ENCODE measurements at places on chromosomes 1 and 21. TPM values are rescaled to one million over a fixed set of nuclear protein-coding genes. Genes with fewer than 3 reads are reported as not detected.

Gene BNIPL
- total RNA-seq, result 2.5 TPM

Gene CHI3L1
- total RNA-seq, result not detected

Gene CCDC18
- total RNA-seq, result 24.2 TPM

Gene H6PD
- total RNA-seq, result 30.2 TPM

GRCh38 chr1:119000371-119001180 lies 12.4 kb upstream of the TBX15 start:
- peak; percentile 21 for DNase-seq
- no peak overlapping the region for H3K4me3 ChIP-seq
- no peak overlapping the region for H3K27ac ChIP-seq
- no peaks in the 10 kb centered on the region for H3K36me3 ChIP-seq
- H3K27me3 ChIP-seq, result peaks cover 82% of the 10 kb centered on the region
- H3K4me1 ChIP-seq, result peaks cover 4% of the 10 kb centered on the region

GRCh38 chr1:228212415-228212965 lies 4.6 kb downstream of the OBSCN start:
- H3K4me3 ChIP-seq, result no peak overlapping the region
- no peak for DNase-seq
- no peak overlapping the region for H3K27ac ChIP-seq
- no peaks in the 10 kb centered on the region for H3K4me1 ChIP-seq
- no peaks in the 10 kb centered on the region for H3K27me3 ChIP-seq

DNA sequence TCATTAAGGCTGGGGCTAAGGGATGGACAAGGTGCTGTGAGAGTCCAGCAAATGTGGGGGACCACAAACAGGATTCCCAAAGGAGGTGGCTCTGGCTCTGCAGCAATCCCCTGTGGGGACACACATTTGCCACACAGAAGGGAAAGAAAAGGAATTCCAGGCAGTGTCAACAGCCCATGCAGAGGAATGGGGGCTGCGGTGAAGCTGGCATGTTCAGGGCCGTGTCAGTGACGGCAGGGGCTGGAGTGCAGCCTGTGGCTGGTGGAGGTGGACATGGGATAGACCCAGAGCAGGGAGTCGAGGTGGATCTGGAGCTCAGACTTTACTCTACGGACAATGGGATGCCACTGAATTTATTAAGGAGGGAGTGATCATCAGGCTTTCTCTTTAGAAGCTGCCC lies 183.2 kb downstream of the TRABD2B start:
- no peaks in the 10 kb centered on the region for H3K36me3 ChIP-seq
- H3K4me1 ChIP-seq, result no peaks in the 10 kb centered on the region
- no peak overlapping the region for H3K27ac ChIP-seq
- no peak overlapping the region for H3K4me3 ChIP-seq

- peak overlapping the region; percentile 69 for H3K4me3 ChIP-seq
- peaks cover 39% of the 10 kb centered on the region for H3K4me1 ChIP-seq
- H3K36me3 ChIP-seq, result no peaks in the 10 kb centered on the region
- no peak for DNase-seq
- H3K27ac ChIP-seq, result peak overlapping the region; percentile 58
Observed at GRCh38 chr1:51236531-51237350, 668 bp downstream of the RNF11 start.

DNA sequence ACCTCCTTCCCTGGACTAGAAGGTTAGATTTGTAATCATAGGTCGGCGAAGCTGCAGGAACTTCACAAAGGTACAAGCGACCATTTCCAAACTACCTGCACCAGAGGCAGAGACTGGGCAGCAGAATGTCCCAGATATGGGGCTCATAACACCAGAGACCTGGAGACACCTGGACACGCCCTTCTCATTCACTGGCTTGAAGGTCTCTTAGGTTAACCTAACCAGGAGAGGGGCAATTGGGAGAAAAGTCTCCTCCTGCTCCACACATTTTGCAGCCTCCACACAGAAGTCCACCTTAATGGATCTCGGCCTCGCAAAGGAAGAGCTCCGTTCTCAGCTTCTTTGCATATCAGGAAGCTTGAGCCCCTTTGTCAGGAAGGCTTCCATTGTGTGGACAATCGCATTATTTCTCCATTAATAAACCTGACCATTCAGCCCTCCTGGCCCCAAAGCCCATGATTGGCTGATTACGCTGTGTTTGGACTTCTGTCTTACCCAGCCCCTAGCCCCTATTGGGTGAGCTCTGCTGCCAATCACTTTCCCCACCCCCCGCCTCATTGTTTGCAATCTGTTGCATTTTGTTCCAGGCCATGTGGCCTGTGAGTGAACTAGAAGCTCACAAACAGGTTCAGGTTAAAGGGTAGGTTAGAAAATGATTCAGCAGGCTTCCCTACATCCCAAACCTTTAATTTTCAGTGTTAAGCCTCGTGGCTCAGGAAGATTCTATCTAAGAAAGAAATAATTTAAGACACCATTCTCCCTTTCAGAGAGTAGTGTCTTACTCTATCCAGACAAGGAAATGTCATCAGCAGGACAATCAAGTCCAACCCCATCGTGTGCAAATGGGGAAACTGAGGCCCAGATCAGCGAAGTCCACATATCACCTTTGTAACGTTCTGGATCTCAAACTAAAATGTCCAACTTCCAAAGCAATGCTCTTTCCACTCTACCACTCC lies 2.8 kb downstream of the MYCL start:
- H3K4me1 ChIP-seq, result peaks cover 20% of the 10 kb centered on the region
- H3K27ac ChIP-seq, result no peak overlapping the region
- no peaks in the 10 kb centered on the region for H3K27me3 ChIP-seq
- DNase-seq, result no peak

DNA sequence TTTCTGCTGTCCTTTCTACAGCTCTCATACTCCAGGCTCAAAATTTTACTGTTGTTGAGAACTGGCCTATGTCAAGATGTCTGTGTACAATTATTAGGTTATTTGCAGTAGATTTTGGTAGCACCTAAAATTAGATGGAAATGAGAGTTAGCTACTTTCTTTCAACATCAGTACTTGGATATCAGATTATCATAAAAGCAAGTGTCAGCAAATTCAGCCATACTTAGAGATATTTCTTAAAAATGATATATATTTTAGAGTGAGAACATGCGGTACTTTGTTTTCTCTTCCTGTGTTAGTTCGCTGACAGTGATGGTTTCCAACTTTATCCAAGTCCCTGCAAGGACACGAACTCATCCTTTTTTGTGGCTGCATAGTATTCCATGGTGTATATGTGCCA lies 351.8 kb upstream of the LRRC7 start:
- H3K4me3 ChIP-seq, result no peak overlapping the region
- no peaks in the 10 kb centered on the region for H3K36me3 ChIP-seq
- H3K27ac ChIP-seq, result no peak overlapping the region

GRCh38 chr1:42618866-42619265 lies 39.4 kb upstream of the PPIH start:
- H3K27ac ChIP-seq, result no peak overlapping the region
- H3K27me3 ChIP-seq, result no peaks in the 10 kb centered on the region
- DNase-seq, result no peak
- H3K4me1 ChIP-seq, result no peaks in the 10 kb centered on the region

GRCh38 chr1:103336408-103336807 lies 189.1 kb upstream of the RNPC3 start:
- no peaks in the 10 kb centered on the region for H3K4me1 ChIP-seq
- DNase-seq, result no peak
- no peak overlapping the region for H3K27ac ChIP-seq

DNA sequence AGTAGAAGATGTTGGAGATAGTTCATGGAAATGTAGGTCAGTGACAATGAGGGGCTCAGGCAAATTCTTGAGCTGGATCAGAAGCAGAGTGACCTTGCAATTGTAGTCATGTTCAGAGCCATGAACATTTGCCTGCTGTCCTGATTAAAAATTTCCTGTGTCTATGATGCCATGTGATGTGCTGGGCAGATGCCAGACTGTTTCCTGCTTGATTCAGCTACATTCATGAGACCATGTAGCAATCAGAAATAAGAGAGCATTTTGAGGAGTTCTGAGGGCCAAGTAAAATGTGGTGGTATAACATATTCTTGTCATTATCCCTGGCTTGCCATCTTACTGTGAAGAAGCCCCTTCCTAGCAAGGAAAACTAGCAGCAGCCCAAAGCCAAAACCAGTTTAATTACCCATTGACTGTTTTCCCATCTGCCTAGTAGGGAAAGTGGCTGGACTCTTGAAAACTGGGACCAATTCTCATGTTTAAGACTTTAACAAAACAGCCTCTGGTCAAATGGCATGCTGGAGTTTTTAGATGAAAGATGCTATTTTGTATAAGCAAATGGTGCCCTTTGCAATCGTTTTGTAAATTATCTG lies 118.3 kb downstream of the NOS1AP start:
- H3K4me1 ChIP-seq, result no peaks in the 10 kb centered on the region
- no peak for DNase-seq
- H3K27ac ChIP-seq, result no peak overlapping the region
- no peaks in the 10 kb centered on the region for H3K27me3 ChIP-seq
- H3K36me3 ChIP-seq, result no peaks in the 10 kb centered on the region
- no peak overlapping the region for H3K4me3 ChIP-seq
